Forelimb muscle (tissue), 1 donor: ENCODE measurements at places on chromosomes 1 and 21. TPM values are rescaled to one million over a fixed set of nuclear protein-coding genes. Genes with fewer than 3 reads are reported as not detected.

DNA sequence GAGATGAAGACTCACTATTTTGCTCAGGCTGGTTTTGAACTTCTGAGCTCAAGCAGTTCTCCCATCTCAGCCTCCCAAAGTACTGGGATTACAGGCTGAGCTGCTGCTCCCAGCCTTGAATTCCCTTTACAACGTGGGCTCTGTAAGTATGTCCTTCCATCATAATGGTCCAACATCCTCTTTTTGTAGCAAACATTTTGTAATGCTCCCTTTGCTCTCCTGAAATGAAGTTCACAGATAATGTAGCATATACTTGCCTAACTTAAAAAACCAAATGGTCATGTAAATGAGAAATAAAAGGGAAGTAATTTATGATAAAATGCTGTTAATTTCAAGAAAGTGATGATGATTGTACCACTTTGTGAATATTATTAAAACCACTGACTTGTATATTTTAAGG is 30.5 kb upstream of the THEM4 start:
- no peak for DNase-seq

DNA sequence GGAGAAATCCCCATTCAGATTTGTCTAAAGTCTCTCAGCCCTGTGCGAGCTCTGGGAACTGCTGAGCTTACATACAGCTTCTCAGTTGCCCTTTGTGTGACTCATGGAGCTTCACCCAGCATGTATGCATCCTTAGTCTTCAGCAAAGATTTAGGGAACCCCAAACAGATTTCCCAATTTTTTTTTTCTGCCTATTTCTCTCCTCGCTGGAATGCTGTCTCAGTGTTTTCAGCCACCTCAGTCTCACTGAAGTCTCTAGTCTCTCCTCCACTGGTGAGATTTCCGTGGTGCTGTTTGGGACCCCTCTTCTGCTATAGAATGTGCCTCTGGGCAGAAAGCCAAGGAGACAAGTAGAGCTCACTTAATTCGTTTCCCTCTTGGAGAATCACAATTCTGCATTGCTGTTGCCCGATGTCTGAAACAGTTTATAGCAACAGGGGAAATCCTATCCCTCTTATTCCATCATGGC is 28.1 kb upstream of the TXLNA start:
- peak; percentile 50 for DNase-seq

TLCD4 gene
- polyA plus RNA-seq = 12.7 TPM

GRCh38 chr1:178470411-178470960 is 26.3 kb downstream of the CLEC20A start:
- no peak for DNase-seq

GRCh38 chr1:219555031-219555692 is 57.7 kb downstream of the ZC3H11B start:
- DNase-seq = no peak

- DNase-seq = no peak
These were observed 361 bp downstream of the INSRR start for GRCh38 chr1:156858555-156858956.

DNA sequence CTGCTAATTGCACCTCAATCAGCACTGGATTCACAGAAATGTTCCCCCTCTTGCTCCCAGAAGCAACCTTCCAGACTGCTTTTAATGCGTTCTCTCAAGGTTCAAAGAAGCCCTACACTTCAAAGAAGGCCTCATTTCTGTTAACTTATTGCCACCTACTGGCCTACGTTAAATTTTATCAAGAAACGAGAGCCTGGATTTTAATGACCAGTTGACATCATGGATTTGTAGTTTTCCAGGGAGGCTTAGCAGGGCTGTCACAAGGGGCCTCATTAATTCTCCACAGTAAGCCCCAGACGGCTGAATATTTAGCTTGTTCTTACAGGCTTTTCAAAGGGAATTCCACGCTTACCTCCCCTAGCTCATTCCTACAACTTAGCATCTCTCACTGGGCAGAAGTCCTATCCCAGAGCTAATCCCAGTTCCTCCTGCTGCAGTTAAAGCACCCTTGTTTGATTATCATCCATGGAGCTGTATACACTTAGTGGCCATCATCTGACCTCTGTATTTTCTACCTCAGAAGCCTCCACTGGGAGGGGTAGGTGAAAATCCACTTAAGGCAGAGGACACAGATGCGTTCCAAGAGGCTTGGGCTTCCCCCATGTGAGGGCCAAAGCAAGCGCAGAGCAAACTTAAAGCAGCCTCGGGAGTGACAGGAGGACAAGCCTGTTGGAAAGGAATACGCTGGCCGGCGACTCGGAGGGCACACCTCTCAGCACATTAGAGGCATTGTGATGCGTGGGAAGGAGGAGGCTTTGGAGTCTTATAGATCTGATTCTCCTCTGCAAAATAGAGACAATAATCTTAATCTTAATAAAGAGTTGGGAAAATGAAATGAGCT is 32.2 kb upstream of the CYP4X1 start:
- DNase-seq = no peak

CYYR1 gene
- 12.0 TPM for polyA plus RNA-seq

NEK2 gene
- polyA plus RNA-seq = 4.3 TPM

AK5 gene
- polyA plus RNA-seq = 5.8 TPM

GJA8 gene
- not detected for polyA plus RNA-seq

GUK1 gene
- 125 TPM for polyA plus RNA-seq

DNA sequence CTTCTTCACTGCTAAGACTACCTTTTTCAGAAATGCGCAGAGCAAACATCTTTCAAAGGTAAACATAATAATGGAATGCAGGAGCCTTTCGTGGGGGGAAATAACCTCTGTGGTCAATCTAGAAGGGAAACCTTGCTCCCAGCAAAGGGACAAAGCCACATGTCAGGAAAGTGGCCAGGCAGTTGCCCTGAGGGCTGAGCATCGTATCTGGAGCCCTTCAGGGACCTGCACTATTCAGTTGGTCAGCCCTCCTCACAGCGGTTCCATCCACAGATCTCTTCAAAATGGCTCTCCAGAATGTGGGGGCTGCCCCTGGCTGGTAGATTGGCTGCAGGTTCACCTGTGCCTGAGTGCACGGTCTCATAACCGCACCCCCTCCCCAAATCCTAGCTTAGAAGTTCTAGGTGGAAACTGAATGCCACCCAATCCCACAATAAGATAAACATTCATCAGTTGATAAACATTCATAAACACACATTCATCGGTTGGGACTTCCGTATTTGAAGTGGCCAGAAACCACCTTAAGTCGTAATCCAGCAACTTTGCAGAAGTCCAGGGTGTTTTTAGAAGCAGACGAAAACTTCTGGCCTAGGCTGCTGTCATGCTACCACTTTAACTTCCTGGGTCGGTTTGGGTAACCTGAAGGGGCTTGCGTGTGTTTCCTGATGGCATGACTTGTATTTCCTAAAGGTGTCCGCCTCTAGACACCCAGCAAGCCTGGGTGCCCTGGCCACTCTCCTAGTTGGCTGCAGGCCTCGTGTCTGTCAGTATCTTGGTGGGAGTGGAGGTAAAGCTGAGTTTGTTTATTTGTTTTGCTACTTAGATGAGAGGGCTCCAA is 50.5 kb downstream of the RASSF5 start:
- no peak for DNase-seq

GRCh38 chr21:33984021-33984481 is 68.4 kb upstream of the ATP5PO start:
- no peak for DNase-seq

DNA sequence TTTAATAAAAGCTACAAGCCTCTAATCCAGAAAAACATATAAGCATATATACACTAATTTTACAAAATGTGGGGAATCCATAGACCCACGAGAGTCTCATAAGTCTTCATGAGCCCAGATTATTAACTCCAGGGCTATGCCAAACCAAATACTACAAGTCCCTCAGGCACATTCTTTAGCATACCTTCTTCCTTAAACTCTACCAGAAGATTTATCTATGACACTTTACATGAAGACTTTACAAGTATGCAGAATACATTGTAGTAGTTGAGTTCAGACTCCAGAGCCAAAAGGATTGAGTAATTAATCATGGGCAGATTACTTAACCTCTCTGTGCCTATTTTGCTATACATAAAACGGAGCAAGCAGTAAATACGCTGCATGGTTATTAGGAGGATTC is 793.7 kb upstream of the ADGRL2 start:
- no peak for DNase-seq

- no peak for DNase-seq
These were observed 62.5 kb upstream of the AJAP1 start for GRCh38 chr1:4591926-4592325.

IL10 gene
- polyA plus RNA-seq = 0.49 TPM

- DNase-seq = no peak
These were observed 163.5 kb downstream of the PLXNA2 start for GRCh38 chr1:208080396-208081286.

DNA sequence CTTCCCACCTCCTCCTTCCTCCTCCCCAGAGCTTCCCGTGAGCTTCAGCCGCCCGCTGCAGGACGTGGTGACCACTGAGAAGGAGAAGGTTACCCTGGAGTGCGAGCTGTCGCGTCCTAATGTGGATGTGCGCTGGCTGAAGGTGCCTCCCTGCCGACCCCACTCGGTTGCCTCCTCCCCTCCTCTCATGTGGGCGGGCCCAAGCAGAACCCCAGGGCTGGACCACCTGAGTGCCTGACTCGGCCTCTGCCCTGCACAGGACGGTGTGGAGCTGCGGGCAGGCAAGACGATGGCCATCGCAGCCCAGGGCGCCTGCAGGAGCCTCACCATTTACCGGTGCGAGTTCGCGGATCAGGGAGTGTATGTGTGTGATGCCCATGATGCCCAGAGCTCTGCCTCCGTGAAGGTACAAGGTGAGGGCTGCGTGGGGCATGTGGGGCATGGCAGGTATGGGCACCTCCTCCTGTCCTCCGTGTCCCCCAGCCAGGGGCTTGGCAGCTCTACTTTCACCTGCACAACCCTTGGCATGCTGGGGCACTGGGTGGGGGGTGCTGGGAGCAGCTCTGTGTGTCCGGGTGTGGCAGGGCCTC is 69.2 kb downstream of the OBSCN start:
- no peak for DNase-seq

DNA sequence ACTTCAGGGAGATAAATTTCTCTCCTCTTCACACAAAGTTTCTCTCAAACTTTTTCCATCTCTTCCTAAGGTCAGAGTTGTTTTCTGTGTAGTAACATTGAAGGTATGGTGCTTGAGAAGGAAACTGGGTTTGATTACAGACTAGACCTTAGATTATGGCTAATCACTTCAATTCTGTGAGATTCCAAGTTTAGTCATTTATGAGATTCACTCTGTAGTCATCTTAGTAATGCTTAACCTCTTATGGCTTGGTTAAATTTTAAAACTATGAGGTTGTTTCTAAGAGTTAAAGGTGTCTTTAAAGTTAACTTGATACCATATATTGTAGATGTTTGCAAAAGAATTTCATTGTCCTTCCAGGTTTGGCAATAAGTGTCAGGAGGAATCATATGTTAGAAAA is 1092.2 kb downstream of the KCNT2 start:
- no peak for DNase-seq

NMNAT2 gene
- polyA plus RNA-seq = 0.68 TPM

AMPD1 gene
- polyA plus RNA-seq = 122 TPM

DNA sequence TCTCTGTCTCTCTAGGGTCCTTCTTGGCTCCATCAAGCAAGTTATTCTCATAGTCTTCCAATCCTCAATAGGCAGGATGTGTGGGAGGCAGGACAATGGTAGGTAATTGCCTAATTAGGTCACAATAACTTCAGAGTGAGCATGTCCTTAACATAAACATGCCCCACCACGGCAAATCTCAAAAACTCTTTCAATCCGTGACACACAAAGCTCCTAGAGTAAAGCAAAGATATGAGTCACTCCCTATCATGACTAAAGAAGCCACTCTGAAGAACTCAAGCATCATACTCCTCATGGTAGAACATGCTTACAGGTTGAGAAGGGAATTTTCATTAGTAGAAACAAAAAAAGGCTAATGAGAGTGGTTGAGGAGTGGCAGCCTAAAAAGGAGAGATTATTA is 4.9 kb downstream of the HAO2 start:
- DNase-seq = no peak

DNA sequence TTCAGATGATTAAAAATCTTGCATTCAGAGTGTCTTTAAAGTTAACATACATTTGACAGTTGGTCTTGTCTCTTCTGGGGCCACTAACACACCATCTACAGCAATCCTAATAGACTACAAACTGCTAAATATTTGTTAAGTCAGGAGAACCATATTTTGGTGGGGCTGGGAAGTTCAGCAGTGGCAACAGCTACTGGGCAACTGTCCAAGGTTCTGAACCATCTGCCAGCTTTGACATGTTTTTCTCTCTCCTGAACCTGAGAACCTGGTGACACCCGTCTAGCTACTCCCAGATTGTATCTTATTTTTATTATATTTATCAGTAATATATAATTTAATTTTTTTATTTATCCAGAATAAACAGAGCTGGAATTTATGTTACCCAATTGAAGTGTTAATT is 199.0 kb upstream of the DPYD start:
- DNase-seq = no peak

GRCh38 chr1:170939476-170939875 is 4.1 kb downstream of the MROH9 start:
- no peak for DNase-seq

- no peak for DNase-seq
These were observed 5.6 kb downstream of the MX2 start for GRCh38 chr21:41367301-41367944.

LCE1C gene
- not detected for polyA plus RNA-seq

DNA sequence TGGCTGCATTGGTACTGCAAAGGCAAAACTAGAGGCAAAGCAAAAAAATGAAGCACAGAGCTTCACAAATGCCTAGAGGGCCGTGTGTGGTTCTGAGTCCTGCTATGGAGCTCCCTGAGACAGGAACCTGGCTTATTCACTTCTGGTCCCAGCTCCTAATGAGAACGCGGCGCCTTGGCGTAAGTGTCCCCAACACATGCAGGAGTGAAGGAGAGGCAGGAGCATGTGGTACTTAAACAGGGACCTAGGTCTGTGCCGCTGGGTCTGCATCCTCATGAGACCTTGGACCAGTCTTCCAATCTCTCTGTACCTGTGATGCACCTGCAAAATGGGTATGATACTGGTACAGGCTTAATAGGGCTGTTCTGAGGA is 14.4 kb upstream of the SLC2A7 start:
- no peak for DNase-seq
